Kidney (tissue), 22 donors: ENCODE measurements at places on chromosomes 4 and X. TPM values are rescaled to one million over a fixed set of nuclear protein-coding genes. Genes with fewer than 3 reads are reported as not detected.

TMEM255A gene
- total RNA-seq: 1.2 TPM

DCTD gene
- total RNA-seq: 99.6 TPM

NUP62CL gene
- total RNA-seq: 9.2 TPM

P2RY8 gene
- total RNA-seq: 6.6 TPM

NDST3 gene
- 0.09 TPM for total RNA-seq

PABPC1L2B gene
- not detected for total RNA-seq

CDX4 gene
- total RNA-seq: not detected
